ENCODE measurements at places on chromosomes 7 and 10.

DNA sequence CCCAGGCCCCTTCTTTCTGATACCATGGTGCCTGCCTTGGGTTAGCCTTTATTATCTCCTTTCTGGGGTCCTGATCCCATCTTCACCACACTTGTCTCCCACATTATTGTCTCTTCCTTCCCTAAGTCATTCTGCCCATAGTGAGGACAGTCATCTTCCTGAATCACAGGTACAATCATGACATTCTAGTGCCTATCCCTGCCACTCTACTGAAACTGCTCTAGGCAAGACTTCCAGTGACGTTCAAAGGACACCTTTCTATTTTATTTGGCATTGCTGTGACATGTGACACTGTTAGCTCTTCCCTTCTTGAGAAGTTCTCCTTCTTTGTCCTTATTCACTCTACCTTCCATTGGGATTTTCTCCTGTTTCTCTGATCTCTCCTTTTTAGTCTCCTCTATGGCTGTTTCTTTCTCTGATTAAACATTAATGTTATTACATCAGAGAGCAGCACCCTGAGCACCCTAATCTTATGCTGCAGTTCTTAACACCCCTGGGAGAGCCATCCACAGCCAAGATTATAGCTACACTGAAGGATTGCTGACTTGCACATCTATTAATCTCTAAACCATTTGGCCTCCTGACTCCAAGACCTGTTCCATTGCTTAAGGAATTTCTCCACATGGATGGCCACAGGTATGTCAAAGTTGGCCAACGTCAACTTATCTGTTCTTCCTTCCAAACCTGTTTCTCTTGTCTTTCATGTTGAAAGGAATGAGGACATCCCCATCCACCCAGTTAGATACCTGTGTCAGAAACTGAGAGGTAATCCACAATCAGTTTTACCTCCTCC lies 10.9 kb downstream of the MACC1 start:
- DNase-seq, result no peak

GRCh38 chr7:7157887-7158271 lies 24.5 kb upstream of the C1GALT1 start:
- DNase-seq, result no peak

DNA sequence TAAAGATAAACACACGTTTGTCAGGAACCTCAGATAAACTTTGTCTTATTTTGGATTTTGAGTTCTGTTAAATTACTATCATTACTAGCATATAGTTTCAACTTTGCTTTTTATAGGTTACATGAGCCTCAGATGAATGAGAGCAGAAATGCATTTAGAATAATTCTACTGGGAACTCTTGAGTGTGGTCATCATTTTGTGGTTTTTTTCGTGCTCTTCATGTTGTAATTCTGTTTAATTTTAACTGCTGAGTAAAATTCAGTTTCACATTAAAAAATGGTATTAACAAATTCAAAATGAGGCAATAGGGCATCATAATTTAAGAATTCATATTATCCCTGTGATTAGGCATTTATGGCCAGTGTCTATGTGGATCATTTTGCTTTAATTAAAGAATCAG lies 72.9 kb downstream of the GNAI1 start:
- DNase-seq, result no peak

- DNase-seq, result no peak
Measured at GRCh38 chr7:105224884-105225651, 163.7 kb downstream of the SRPK2 start.

DNA sequence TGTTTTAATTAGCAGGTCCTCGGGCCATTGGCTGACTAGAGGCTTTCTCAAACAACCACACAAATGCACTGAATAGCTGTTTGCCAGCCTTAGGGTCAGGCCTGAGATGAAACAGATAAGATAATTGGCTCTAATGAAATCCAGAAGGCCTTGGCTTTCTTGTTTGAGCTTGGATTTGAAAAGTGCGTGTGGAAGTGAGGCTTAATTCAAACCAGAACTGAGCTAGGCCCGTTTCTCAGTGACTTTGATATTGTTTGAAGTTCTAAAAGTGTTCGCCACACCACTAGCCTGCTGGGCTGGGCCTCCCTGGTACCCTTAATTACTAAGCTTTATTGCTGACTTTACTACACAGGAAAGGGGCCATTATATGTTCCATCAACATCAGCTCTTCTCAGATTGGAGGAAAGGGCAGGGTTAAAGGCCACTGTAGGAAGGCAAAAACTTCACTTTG lies 270.6 kb downstream of the TWIST1 start:
- no peak for DNase-seq

Measured in stimulated activated CD4-positive, alpha-beta T cell treated with anti-CD3 and anti-CD28 coated beads, Interleukin-4, amount 100 ng/mL, for 24 hours (primary cell).